T-cell (primary cell): ENCODE measurements at places on chromosomes 4 and X. TPM values are rescaled to one million over a fixed set of nuclear protein-coding genes. Genes with fewer than 3 reads are reported as not detected.

- no peaks in the 10 kb centered on the region for H3K27me3 ChIP-seq
- no peak for DNase-seq
- no peak overlapping the region for H3K27ac ChIP-seq
- no peaks in the 10 kb centered on the region for H3K4me1 ChIP-seq
- no peak overlapping the region for H3K4me3 ChIP-seq
These were observed 37.2 kb downstream of the CNGA2 start for GRCh38 chrX:151771726-151772125.

DNA sequence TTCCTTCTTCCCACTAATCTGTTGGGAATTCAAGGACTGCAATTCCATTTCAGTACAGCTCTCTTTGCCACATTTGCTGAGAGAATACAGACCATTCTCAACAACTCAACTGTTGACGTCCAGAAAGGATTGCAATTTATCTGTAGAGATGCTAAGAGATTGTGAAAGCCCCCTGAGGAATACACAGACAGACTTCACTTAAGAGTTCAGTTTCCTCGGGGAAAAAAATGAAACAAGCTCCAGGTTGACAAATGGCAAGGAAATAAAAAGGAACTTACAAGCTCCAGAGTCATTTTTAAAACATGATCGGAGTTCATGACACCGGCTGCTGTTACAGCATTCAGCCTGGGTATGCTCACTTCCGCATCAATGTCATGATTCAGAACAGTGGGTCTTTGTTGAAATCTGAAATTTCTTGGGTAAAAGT is 13.8 kb downstream of the TLR10 start:
- DNase-seq, result no peak
- no peak overlapping the region for H3K4me3 ChIP-seq
- no peak overlapping the region for H3K27ac ChIP-seq
- no peaks in the 10 kb centered on the region for H3K27me3 ChIP-seq
- no peaks in the 10 kb centered on the region for H3K4me1 ChIP-seq

DNA sequence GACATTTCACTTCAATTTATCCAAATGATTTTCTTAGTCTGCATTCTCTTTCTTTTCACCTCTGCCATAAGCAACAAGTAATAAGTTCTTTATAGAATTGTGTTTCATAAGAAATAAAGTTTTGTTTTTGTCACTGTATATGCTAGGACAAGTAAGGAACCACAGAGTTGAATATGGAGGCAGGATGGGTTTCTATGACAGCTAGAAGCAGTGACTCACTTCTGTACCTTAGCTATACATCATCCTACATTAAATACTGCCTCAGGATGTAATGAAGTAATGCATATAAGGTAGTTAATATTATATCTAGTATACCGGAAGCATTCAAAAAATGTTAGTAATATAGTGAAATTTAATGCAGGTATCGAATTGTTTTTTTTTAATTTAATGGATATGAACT is 128.0 kb downstream of the PPA2 start:
- no peak overlapping the region for H3K4me3 ChIP-seq
- H3K4me1 ChIP-seq, result no peaks in the 10 kb centered on the region
- no peaks in the 10 kb centered on the region for H3K27me3 ChIP-seq
- H3K27ac ChIP-seq, result no peak overlapping the region
- H3K36me3 ChIP-seq, result no peaks in the 10 kb centered on the region
- DNase-seq, result no peak

DNA sequence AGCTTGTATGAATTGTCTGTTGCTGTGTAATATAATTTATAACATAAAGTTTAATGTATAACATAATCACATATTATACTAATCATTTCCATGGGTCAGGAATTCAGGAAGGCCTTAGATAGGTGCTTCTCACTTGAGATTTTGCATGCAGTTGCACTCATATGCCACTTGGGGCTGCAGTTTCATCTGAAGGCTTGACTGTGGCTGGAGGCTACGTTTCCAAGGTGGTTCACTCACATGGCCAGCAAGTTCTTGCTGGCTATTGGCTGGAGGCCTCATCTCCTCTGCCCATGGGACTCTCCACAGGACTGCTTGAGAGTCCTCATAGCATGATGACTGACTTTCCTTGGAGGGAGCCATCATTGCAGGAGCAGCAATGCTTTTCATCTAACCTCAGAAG is 53.4 kb upstream of the STX18 start:
- H3K27me3 ChIP-seq, result no peaks in the 10 kb centered on the region
- H3K27ac ChIP-seq, result no peak overlapping the region
- H3K4me1 ChIP-seq, result no peaks in the 10 kb centered on the region
- no peak overlapping the region for H3K4me3 ChIP-seq
- no peak for DNase-seq

DNA sequence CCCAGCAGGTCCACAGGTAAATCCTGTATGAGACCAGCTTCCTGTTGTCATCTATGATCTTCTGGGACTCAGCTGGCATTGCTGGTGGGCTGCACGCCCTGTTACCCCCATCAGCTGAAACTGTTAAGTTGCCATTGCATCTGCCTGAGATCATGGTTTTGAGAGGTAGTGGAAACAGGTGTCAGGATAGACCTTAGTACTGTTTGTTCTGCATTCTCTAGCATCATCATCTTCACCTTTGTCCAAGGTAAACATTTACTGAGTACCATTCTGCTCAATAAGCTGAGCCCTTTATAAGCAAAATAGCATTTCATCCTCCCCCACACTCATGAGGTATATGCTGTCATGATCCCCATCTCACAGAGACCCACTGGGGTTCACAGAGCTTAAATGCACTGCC is 42.9 kb upstream of the PROM1 start:
- no peaks in the 10 kb centered on the region for H3K36me3 ChIP-seq
- DNase-seq, result no peak

- H3K27me3 ChIP-seq, result no peaks in the 10 kb centered on the region
- H3K4me1 ChIP-seq, result no peaks in the 10 kb centered on the region
- no peak overlapping the region for H3K4me3 ChIP-seq
- DNase-seq, result no peak
- H3K27ac ChIP-seq, result no peak overlapping the region
These were observed 624.7 kb upstream of the ZFP42 start for GRCh38 chr4:187370918-187371317.

GRCh38 chr4:7499661-7500060 is 64.9 kb upstream of the PSAPL1 start:
- no peak for DNase-seq
- H3K36me3 ChIP-seq, result no peaks in the 10 kb centered on the region
- no peak overlapping the region for H3K27ac ChIP-seq
- no peaks in the 10 kb centered on the region for H3K4me1 ChIP-seq
- no peak overlapping the region for H3K4me3 ChIP-seq

GRCh38 chr4:660401-660800 is 13.7 kb downstream of the ATP5ME start:
- H3K4me3 ChIP-seq, result no peak overlapping the region
- no peaks in the 10 kb centered on the region for H3K36me3 ChIP-seq
- peaks cover 27% of the 10 kb centered on the region for H3K4me1 ChIP-seq
- no peak overlapping the region for H3K27ac ChIP-seq

DNA sequence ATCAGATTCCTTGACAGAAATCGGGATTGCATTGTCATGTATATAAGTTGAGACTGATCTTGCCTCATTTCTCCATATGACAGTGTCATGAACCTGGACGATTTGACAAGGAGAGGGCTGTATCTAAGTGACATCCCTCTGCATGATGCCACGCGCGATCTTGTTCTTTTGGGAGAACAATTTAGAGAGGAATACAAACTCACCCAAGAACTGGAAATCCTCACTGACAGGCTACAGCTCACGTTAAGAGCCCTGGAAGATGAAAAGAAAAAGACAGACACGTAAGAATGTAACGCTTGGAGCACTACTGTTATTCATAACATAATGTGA is 40.9 kb downstream of the GUCY1B1 start:
- H3K27ac ChIP-seq, result no peak overlapping the region
- no peaks in the 10 kb centered on the region for H3K4me1 ChIP-seq
- H3K27me3 ChIP-seq, result no peaks in the 10 kb centered on the region

DNA sequence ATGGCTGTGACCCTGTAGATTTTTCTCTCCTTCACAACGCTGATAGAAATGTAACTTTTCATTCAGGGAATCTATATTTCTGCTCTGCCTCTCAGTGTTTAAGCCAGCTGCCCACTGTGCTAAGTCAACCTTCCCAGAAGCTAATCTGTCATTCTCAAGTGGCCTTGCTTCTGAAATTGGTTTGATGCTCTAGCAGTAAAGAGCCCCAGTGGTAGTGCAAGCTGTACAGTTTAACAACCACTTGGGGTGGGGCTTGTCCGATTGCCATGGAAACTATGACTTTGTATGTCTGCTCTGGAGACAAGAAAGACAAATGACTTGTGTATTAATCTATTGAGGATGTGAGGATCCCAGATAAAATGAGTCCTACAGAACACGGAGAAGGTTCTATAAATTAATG is 620.9 kb upstream of the GALNT7 start:
- DNase-seq, result no peak
- H3K36me3 ChIP-seq, result no peaks in the 10 kb centered on the region
- H3K4me3 ChIP-seq, result no peak overlapping the region
- H3K27ac ChIP-seq, result no peak overlapping the region

GRCh38 chrX:101208152-101208905 is 11.3 kb upstream of the DRP2 start:
- H3K27ac ChIP-seq, result no peak overlapping the region
- no peak overlapping the region for H3K4me3 ChIP-seq
- DNase-seq, result no peak
- no peaks in the 10 kb centered on the region for H3K36me3 ChIP-seq

- H3K4me1 ChIP-seq, result no peaks in the 10 kb centered on the region
- DNase-seq, result peak; percentile 10
- H3K27ac ChIP-seq, result no peak overlapping the region
These were observed 128.4 kb downstream of the REELD1 start for GRCh38 chr4:146342600-146343192.

SFRP2 gene
- total RNA-seq, result 0.36 TPM

JCHAIN gene
- 18.2 TPM for total RNA-seq

TBX22 gene
- total RNA-seq, result not detected

GDI1 gene
- 186 TPM for total RNA-seq

USP26 gene
- total RNA-seq, result not detected

BBS12 gene
- total RNA-seq, result 0.43 TPM

CXorf49 gene
- total RNA-seq, result not detected

PRDM5 gene
- 1.2 TPM for total RNA-seq

XAGE2 gene
- total RNA-seq, result not detected
